ENCODE measurements at places on chromosomes 4 and X. TPM values are rescaled to one million over a fixed set of nuclear protein-coding genes. Genes with fewer than 3 reads are reported as not detected.
A peak's percentile ranks its signal among the peaks of the same experiment; 100 is the strongest.

DNA sequence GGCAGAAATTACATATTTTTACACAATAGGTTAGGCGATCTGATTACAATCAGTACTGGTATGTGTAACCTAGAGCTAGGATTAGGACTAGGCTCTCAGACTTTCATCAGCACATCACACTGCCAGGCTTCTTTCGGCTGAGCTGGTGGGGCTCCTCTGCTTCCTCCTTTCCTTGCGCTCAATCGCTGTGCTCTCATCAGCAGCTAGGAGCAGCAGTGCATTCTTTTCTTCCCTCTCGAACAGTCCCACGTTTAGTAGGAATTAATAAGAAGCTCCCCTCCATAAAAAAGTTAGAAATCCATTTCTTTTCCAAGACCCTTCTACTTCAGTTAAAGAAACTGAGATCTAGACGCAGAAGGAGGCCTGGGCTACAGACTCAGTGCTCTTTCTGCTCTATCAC, 350.4 kb downstream of the SPRY1 start:
- DNase-seq, result no peak

- DNase-seq, result peak; percentile 18
Measured at GRCh38 chr4:182808673-182809416, 108.3 kb downstream of the DCTD start.

DNA sequence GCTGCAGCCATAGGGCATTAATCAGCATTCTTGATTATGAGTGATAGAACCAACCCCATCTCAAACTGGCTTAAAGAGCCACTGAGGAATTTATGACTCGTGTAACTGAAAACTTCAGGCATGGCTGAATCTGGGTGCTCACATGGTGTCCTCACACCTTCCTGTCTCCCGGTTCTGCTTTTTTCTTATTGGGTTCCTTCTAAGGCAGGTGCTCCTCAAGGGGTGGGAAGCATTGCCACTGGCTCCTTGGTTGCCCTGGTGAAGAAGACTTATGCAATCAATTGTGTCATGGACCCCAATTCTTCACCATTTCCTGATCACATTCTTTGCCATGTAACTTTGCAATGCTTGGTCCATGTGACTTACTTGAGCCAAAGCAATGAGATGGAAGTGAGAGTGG, 4.3 kb upstream of the ZCCHC4 start:
- DNase-seq, result no peak

- no peak for DNase-seq
Measured at GRCh38 chr4:26051240-26051639, 137.2 kb downstream of the SMIM20 start.

- no peak for DNase-seq
Measured at GRCh38 chr4:138627096-138627495, 384.9 kb upstream of the SLC7A11 start.

GLRB gene
- total RNA-seq, result 11.1 TPM

LIMCH1 gene
- total RNA-seq, result 0.60 TPM

Data from RPMI7951 (cell line).